NCI-H187 (cell line): ENCODE measurements at places on chromosomes 3 and 15.

- DNase-seq = no peak
Measured at GRCh38 chr15:99989095-99989494, 255.9 kb upstream of the LYSMD4 start.

DNA sequence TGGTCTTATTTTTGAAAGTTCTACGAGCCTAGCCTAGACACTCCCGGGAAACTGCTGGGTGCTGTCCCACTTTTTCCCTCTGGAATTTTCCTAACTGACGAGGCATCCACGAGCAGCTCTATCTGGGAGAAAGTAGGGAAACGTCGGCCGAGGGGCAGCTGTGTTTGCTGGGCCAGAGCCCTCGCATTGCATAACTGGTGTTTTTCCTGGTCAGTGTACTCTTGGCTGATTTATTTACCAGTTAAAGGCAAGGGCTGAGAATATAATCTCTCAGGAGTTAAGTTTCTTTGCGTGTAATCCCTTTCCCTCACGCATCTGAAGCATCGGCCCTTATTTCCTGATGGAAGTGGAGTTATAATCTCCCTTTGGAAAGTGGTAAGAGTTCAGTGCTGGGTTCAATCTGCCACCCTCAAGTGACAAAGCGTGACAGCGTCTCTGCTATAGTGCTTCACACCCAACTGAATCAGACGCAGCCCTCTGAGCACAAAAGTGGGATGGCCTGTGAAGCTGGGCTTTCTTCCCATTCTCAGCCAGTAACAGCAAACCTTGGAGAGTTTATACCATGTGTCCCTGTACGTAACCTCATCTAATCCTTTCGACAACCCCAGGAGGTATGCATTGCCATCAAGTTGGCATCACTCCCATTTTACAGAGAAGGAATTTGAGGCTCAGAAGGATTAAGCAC is 311.5 kb downstream of the RORA start:
- no peak for DNase-seq

DNA sequence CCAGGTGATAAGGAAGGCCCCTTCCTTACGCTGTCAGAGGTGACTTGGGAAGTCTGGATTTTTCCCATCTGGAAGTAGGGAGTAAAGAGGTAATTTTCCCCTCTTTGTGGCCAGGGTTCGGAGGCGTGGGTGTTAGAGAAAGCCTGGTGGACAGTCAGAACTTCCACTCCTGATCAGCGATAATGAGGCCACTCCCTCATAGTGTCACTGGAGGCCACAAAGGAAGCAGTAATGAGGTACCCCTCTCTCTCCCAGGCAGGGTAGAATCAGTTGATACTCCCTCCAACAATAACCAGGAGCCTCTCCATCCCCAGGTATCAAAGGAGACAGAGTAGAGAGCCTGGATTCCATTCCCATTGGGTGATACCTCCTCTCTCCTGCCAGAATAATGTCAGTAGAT is 30.0 kb downstream of the AP4E1 start:
- DNase-seq = no peak

DNA sequence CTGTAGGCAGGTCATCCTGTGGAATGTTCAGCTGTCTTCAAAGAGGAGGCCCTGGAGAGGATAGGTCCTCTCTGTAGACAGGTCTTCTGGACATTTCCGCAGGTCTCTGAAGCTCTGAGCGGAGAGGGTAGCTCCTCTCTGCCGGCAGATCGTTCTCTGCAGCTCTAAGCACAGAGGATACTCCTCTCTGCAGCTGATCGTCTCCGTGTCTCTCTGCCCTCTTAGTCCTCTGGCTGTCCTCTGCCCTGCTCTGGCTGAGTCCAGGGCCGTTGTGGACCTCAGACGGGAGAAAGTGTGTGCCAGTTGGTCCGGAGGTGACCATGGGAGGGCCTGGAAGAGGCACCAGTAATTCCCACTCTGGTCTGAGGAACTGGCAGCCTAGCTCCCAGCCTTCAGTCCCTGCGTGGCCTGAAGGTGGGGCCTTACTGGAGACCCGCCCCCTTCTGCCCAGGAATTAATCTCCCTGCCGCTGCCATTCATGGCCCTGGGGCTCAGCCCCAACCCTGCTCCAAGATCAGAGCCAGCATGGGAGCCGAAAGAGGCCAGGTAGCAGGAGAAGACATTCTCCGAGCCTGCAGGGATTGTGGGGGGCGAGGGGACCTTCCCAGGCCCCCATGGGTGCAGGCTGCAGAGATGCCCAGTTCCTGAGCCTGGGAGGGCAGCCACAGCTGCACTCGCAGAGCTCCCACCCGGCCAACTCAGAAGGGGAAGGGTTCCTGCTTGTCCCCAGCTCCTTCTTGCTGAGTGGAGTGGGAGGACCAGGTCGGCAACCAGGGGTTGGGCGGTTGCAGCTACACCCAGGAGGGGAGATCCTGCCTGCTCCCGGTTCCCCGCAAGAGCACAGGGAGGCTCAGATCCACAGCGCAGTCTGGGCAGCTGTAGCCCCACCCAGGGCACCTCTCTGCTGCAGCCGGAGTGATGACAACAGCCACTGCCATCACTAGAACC is 488.7 kb downstream of the RSL24D1 start:
- no peak for DNase-seq

GRCh38 chr15:61195116-61196002 is 33.7 kb downstream of the RORA start:
- DNase-seq = no peak

DNA sequence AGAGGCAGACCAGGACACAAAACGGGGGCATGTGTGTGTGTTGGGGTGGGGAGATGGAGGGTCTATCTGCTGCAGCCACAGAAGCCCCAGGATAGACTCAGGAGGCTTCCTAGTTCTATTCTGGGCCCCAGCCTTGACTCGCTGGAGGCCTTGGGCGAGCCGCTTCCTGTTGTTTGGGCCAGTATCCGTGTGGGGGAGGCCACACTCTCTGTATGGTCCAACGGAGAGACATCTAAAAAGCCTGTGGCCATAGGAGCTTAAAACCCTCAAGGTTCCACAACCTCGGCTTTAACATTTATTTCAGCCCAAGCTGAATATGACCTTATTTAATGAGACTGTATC is 32.8 kb downstream of the POC1A start:
- no peak for DNase-seq

DNA sequence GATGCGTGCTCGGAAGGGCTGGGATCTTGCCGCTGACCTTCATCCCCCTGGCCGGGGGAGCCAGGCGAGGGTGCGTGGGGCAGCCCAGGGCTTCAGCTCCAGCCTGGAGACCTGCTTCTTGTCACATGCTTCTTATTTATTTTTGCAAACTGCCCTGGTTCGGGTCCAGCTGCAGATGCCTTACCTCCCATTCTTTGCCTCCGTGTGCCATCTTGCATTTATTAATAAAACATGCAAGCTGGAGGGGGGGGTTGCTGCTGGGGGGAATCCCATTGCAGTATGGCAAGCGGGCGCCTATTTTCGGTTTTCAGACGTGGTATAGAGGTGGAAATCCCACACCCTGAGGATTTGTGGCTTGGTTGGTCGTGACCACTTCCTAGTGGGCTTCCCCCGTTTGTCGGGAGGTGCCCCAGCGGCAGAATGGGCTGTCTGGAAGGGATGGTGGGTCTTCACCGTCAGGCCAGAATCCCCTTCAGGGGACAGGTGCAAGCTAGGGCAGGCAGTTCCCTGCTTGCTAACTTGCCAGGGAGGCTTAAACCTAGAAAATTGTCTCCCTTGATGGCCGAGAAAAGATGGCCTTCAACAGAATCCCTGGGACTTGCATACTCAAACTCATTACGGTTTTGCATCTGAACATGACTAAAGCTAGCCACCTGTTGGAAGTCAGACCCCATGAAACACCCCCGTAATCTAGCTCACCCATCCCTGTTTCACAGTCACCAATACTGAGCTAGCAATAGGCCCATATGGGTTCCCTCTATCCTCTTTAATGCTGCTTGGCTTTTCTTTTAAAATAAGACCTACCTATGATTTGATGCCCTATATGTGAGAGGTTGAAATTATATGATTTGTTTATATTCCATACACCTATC is 569 bp downstream of the TMEM266 start:
- no peak for DNase-seq

- DNase-seq = no peak
Measured at GRCh38 chr3:14253022-14253706, 74.5 kb downstream of the LSM3 start.

- DNase-seq = no peak
Measured at GRCh38 chr3:17089314-17089700, 204.6 kb downstream of the PLCL2 start.

GRCh38 chr3:60609446-60609845 is 641.8 kb downstream of the FHIT start:
- no peak for DNase-seq

DNA sequence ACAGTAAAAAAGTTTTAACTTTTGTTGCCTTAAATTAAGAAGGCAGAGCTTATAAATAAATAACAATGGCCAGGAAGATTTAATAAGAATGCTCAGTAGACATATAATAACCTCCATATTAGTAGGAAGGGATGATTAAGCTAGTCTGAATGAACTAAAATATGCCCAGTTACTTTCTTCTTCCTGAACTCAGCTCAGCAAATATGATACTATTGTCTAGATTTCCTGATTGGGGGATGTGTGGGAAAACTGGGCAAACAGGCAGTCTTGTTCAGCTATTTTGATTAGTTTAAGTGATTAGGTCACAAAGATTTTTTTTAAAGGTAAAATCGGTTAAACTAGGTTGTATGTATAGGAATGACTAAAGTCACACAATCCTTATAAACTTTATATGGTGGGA is 167.2 kb upstream of the SLC2A2 start:
- no peak for DNase-seq

DNA sequence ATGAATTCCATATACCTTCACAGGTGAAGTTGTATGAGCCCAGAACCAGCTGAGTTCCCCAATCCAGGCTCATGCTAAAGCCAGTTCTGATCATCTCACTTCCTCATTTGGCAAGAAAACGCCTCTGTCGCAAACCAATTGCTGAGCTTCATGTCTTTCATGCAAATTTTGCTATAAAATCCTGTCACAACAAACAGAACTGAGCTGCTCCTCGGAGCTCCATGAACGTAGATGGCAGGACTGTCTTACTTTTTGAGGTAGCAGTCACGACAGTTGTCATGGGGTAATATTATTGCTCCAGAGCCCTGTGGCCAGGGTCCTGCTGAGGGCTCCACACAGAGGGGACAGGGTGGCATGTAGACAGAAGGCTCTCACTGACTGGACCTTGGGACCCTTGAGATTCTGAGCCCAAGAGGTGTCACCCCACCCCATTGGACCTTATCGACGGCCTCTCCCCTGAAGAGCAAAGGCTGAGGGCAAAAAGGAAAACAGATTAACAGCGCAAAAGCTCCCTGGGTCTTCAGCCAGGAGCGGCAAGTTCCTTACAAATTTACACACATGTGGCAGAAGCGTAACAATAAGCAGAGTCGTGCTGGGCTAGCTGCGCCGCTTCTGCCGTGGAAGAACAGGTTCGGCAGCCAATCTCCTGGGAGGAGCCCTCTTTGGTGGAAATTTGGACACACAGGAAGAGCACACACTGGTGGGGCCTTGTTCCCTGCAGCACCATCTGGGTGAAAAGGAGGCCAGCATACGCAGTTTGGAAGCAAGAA is 249.2 kb downstream of the OPA1 start:
- no peak for DNase-seq

GRCh38 chr3:128316481-128316891 is 150.2 kb downstream of the DNAJB8 start:
- no peak for DNase-seq

GRCh38 chr3:44987332-44987731 is 11.3 kb downstream of the EXOSC7 start:
- no peak for DNase-seq

GRCh38 chr3:148707601-148708380 is 10.1 kb downstream of the AGTR1 start:
- no peak for DNase-seq

GRCh38 chr3:114569186-114569585 is 275.4 kb downstream of the TIGIT start:
- DNase-seq = no peak

DNA sequence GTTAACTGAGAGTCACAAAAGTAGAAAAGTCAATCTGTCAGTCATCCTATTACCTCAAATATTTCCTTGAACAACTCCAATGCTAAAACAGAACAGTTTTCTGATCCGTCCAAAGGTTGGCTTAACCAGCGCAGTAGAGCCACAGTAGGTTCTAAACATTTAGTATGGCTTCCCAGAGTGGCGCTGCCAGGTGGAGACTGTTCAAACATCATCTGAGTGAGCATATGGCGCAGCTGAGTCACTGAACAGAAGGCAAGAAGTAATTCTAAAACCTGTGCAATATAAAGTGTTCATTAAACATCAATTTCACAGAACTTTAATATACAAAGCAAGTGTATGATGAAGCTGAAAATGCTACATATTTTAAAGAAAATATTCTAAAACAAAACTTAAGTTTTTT is 19.9 kb downstream of the CIP2A start:
- DNase-seq = no peak

- DNase-seq = no peak
Measured at GRCh38 chr15:76209523-76209922, 101.7 kb downstream of the ETFA start.

GRCh38 chr15:42101861-42102260 is 7.5 kb upstream of the PLA2G4D start:
- no peak for DNase-seq

DNA sequence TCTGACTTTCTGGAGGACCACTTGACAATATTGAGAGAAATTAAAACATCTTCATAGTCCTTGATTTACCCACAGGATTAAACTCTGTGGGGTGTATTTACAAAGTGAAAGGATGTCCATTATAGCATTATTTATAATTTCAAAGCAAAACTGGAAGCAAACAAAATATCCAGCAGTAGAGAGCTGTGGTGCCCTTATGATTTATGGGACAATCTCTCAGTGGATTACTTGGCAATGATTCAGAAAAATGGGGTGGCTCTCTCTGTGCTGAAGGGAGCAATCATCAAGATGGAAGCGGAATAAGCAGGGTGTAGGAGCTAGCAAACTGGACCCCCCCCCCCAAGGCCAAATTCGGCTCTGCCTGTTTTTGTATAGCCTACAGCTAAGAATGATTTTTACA is 9.0 kb downstream of the PPCDC start:
- DNase-seq = no peak

- no peak for DNase-seq
Measured at GRCh38 chr15:93360318-93360717, 271.3 kb upstream of the RGMA start.

GRCh38 chr3:172388412-172389078 is 59.7 kb downstream of the GHSR start:
- DNase-seq = no peak

DNA sequence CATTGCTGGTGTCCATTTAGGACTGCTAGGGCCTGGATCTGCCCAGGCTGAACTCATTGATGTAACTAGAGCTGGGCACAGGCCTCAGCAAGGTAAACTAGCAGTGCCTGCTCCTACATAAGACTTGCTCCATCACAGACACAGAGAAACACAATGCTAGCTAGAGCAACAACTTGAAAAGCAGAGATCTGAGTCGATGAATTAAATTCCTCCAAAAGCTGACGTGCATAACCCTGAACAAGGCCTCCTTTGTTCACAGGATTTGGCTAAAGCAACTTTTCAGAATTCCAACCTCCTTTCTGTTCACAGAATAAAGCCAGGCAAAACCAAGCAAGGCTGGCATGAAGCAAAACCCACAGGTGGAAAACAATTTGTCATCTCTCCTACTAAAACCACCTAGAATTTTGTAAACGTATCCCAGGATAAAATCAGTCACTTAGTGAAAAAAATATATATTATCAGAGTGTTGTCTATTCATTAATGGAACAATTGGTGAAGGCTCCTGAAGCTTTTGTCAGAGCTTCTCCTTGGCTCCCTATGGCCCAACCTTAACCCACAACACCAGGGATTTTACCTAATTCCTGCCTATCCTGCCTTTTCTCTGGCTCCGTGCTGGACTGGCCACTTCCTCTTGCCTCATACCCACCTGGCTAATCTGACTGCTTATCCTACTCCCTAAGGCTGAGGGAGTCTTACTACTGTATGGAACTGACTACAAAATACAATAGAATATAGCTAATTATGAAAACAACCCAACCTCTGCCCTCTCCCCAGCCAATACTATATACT is 39.9 kb downstream of the PLCH1 start:
- no peak for DNase-seq
